ENCODE measurements at places on chromosomes 11 and 22.
A peak's percentile ranks its signal among the peaks of the same experiment; 100 is the strongest.

GRCh38 chr11:131858505-131858904 is 488.1 kb downstream of the NTM start:
- no peak for DNase-seq

DNA sequence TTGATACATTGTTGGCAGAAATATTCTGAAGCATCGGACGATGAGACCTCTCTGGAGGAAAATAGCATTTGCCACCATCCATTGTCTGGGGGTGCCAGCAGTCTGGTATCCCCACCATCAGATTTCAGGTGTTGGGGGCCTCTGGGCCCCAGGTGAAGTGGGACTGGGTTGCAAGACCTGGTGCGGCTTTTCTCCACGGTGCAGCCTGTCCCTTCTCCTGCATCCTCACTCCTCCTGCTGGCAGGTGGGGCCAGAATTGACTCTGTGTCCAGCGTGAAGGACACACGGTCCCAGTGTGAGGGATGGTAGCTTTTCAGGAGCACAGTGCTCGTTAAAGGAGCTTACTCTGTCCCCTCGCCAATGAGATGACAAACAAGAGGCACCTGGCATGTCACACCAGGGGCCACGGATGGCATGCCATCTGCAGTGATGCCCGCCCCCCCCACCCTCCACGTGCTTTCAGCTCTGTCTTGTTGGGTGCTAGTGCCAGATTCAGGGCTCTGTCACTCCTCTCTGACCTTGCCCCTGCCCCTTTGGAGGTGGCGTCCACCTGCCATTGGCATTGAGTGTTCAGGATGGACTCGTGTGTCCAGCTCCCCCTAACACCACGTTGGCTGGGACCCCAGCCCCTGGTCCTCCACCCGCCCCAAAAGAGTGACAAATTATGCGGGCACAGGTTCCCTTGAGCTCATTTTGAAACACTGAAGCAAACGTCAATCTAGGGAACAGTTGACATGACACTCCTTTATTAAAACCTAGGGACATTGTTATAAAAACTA is 62.4 kb downstream of the PARVG start:
- no peak for DNase-seq

- DNase-seq: no peak
Measured at GRCh38 chr11:112961751-112962578, 745 bp downstream of the NCAM1 start.

DNA sequence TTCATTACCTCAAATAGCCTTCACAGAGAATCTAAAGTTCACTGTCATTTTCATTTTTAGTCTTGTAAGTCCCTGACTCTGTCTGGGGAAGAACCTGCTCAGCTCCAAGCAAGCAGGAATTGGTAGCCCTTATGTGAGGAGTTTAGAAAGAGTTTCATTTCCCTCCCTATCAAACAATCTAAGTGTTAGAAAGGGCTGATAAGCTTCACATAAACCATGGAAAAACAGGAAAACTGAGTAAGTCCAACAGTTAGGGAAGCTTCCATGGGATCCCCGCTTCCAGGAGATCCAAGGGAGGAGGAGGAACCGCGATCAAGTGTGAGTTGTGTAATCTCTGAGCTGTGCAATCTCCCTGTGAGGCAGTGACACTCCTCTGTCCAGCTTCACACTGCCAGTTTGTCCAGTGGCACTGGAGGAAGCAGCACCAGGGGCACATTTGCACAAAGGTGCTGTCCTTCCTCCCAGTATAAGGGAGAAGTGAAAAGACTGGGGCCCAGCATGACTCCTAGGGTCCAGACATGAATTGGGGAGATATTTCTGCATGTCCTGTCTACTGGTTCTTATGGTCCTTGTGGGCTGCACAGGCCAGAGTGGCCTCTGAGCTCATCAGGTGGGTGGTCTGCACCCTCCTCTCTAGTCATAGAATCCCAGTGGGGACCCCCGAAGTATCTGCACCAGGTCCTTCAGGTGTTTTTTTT is 4.3 kb downstream of the PRAME start:
- no peak for DNase-seq

DNA sequence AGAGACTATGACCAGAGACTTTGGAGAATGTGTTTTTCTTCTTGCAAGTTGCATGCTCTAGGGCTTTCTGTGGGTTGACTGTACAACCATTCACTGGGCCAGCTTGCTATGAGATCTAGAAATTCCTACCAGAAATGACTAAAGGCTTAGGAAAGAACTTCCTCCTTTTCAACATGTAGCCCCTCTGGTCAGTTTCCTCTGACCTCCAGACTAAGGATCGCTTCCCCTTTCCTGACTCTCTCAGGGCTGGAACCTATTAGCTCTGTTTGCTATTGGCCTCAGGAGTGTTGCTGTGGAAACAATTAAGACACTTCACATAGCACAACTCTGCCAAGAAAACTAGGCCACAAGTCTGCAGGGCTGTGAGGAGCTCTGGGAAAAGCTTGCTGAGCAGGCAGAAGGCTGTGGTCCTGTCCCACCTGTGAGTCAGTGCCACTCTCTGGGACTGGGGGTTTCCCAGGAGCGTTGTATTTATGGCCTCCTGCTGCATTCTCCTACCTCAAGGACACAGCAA is 10.7 kb downstream of the CRY2 start:
- DNase-seq: peak; percentile 90

- DNase-seq: no peak
Measured at GRCh38 chr11:17600316-17601255, 53.5 kb downstream of the OTOG start.

DNA sequence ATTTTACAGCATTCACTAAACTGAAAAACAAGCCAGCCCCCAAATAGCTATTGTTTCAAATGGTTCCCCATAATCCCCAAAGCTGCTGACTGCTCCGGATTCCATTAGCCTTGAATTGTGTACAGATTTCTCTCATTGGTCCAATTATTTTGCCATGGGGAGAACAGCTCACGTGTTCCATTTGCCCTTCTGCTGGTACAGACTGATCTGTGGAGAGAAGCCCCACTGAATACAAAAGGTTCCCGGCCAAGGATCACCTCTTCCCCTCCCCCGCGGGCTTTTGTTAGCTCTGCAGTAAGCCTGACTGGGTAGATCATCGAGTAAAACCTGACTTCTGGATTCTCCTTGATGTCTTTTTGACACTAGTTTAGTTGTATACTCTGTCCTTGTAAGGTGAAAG is 9.1 kb upstream of the MAPK8IP1 start:
- no peak for DNase-seq

- DNase-seq: peak; percentile 26
Measured at GRCh38 chr11:6201481-6201880, 2.5 kb downstream of the OR52W1 start.

- peak; percentile 45 for DNase-seq
Measured at GRCh38 chr11:2846056-2846455, 39.5 kb downstream of the CDKN1C start.

All from fibroblast of upper back skin (primary cell).